AG08395 (cell line): ENCODE measurements at places on chromosomes 5 and 9.

- DNase-seq, result no peak
Measured at GRCh38 chr5:171313481-171314206, 4.6 kb downstream of the TLX3 start.

GRCh38 chr9:1554081-1555035 is 460.8 kb upstream of the SMARCA2 start:
- DNase-seq, result no peak

DNA sequence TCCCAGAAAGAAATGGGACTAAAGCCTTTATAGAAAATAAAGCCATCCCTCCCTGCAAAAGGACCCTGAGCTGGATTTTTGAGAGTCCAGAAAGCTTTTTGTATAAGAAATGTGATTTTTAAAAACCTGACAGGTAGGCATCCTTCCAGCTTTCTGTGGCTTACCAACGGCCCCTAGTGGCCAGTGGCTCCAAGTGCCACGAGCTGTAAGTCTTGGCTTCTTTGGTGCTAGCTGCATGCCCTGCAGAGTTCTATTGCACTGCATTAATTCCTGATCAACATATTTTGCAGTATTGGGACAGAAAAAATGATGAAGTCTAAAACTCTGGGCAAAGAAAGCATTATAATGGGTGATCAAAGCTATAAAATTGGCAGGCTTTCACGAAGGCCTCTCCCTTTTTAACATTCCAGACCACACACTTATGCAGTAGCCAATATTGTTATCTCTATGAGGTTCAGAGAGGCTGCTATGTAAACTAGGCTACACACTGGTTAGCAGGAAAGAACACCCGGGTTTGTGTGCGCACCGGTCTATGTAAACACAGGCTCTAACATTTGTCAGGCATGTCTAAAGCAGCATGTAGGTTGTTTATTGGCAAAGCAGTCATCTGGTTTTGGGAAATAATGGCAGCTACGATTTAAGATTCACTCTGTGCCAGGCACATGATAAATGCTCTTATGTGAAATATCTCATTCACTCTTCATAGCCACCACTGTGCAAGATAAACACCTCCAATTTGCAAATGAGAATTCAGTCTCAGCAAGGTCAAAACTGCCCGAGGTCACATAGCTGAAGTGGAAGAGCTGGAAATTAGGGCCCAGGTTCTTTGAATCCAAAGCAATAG is 55.2 kb downstream of the NMUR2 start:
- no peak for DNase-seq

DNA sequence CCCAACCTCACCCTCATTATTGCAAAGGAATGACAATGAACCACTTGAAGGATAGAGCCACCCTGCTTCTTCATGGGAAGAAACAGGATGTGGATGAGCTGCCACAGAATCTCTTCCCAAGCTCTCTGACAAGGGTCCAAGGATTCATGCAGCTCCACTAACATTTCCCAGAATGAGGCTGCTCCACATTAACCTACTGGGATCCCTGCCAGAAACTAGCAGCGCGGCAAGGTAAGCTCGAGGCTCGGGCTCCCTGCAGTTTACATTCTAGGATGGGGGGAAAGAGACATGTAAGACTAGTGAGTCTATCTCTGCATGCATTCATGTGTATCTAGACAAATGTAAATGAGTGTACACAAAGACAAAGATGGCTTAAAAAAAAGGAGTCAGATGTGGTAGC is 12.1 kb downstream of the DCAF12 start:
- DNase-seq, result no peak

GRCh38 chr5:112555691-112556090 is 136.6 kb upstream of the EPB41L4A start:
- peak; percentile 62 for DNase-seq

GRCh38 chr5:119406551-119407110 is 45.7 kb upstream of the HSD17B4 start:
- no peak for DNase-seq

GRCh38 chr9:109452761-109453160 is 45.3 kb downstream of the PTPN3 start:
- peak; percentile 22 for DNase-seq
